ENCODE measurements at places on chromosomes 13 and 19.

DNA sequence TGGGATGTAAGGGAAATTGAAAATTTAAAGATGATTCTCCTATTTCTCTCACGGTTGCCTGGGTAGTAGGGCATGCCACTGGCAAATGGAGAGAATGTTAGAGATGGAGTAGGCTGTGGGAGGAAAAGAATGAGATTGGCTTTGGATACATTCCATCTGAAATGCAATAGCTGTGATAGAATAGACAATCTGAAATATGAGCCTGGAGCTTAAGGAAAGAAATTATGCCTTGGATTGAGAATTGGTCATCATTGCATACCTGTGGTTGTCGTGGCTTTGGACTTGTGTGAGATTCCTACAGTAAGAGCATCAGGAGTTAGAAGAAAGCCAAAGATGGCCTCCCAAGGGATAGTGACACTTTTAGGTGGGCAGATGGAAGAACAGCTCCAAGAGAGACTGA is 305.1 kb upstream of the SLC10A2 start:
- peak; percentile 80 for DNase-seq

DNA sequence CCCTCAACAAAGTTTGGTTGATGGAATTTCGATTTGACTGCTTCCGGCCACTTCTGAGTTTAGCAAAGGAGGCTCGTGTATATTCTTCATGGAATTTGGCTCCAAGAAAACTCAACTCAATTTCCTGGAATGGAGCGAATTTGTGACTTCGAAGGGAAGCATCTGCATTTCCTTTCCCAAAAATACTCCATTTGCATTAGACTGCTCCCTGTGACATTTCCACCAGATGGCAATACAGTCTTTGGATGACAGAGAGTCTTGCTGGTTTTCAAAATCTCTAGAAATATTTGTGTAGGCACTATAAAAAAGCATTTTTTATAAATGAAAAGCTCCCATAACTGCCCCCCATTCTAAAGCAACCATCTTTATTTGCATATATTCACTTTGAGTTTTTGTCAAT is 4.1 kb downstream of the C1QTNF9 start:
- no peak for DNase-seq

GRCh38 chr13:107076801-107077200 is 508.9 kb upstream of the ARGLU1 start:
- no peak for DNase-seq

GRCh38 chr19:17170538-17171297 is 44.4 kb upstream of the USE1 start:
- no peak for DNase-seq

DNA sequence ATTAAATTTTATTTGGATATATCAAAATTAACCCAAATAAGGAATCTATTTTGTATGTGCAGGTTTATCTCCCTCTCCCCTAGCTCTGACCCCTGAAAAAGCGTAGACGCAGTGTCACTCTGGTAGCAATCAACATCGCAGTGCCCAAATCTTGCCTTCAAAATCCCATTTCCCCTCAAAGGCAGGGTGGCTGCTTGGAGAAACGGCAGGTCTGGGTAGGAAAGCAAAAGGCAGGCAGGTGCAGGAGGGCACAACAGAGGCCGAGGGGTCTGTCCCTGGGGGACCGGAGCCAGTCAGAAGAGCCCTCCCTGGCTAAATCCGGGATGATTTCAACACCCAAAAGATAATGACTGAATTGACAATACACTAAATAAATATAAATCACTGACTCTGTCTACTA is 41.9 kb downstream of the NAXD start:
- DNase-seq = no peak

DNA sequence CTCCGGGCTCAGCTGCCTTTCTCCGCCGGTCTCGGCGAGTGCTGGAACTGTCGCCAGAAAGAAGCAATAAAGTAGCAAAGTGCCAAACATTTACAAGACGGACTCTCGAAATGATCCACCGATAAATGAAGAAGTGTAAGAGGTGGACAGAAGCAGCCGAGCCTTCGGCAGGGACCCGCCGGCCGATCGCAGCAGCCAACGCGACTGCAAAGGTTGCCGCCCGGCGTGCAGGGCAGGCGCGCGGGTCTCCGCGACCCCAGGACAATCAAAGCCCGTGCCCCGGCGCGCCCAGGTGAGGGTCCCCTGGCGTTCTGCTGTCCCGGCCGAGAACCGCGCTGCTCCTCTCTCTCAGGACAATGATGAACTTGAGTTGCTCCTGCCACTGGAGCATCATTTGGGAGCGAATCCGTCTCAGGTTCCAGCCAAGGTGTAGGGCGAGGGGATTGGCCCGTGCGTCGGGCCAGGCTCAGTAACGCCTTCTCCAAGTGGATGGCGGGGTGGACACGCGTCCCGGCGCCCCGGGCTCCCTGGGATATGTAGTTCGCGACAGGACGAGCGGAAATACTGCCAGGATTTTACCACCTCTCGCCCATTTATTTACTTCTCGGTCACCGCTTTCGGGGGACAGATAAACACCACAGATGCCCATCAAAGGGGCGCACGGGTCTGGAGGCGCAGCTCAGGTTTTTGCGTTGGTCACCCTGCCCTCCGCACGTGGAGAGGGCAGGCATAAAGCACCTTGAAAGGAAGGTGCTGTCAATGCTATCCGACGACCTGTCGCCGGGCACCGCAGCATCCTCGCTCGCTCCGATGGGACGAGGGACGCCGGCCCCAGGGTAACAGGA is at the start of the genes BIVM and POGLUT2:
BIVM (plus strand) TSS at position 539 of the 845 bp plus-strand sequence. CDS start 8,149 bp downstream, outside the sequence.
POGLUT2 (minus strand) TSS at position 396 of the 845 bp plus-strand sequence; CDS start at position 90, 306 bp downstream.
- DNase-seq = peak; percentile 90

GRCh38 chr13:46796129-46796514 is 839 bp downstream of the ESD start:
- no peak for DNase-seq

- DNase-seq = no peak
Measured at GRCh38 chr13:47170971-47171370, 274.1 kb upstream of the HTR2A start.

DNA sequence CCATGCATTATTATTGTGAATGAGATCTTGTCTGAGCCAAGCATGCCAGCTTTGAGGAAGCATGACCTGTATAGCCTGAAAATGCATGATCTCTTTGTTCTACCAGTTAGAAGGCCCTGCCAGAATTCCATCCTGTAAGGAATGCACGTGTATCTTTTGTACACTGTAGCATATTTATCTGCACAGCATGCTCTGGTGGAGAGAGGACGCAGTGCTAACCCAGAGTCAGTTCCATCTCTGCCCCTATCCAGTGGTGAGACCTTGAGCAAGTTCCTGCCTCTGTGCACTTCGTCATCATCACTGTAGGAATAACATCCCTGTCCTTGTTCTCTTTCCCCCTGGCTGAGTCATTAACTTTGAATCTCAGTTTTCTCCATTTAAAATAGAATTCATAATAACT is 233.8 kb downstream of the SLC7A1 start:
- no peak for DNase-seq

DNA sequence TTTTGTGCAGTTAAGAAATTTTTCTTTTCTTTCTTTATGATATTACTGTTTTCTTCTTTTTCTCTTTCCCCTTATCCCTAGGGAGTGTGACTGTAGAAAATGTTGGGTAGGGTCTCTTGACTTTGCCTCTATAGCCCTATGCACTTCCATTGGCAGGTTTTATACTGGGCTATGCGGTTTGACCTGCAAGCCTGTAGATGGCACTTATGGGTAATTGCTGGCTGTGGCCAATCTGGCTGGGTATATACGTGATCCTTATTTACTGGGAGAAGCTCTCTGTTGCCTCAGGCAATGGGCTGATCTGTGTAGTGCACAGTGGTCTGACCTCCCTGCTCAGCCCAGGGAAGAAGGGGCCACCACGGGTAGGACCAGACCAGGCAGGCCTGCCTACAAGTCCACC is 78.8 kb downstream of the RAP2A start:
- DNase-seq = no peak
